Cerebellum (tissue), 4 donors: ENCODE measurements at places on chromosomes 1 and 21.
A peak's percentile ranks its signal among the peaks of the same experiment; 100 is the strongest.

DNA sequence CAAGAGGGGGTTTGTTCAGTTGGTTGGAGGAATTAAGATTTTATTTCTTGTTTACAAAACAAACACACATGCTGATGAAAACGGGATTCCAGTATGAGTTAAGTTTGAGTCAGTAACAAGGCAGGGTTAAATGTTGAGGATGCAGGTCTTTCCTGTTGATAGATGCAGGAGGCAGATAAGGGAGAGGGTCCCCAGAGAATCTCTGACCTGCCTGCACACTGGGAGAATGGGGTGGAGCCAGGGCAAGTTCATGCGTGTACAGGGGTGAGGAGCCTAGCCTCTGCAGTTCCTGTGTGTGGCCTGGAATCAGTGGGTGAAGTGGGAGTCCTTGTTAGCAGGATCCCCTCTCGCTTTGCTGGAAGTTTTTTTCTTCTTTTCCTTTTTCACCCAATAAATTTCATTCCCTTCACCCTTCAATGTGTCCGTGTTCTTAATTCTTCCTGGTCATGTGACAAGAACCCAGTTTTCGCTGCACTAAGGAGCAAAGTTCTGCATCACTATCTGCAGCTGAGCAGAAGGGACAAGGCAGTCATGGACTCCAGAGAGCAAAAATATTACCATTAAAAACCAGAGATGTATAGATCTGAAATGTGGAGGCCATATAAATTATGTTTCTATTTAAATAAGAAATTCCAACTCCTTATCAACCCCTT, 69.9 kb upstream of the MARK1 start:
- DNase-seq: no peak

GRCh38 chr1:33468531-33468930, 3.9 kb upstream of the ZSCAN20 start:
- DNase-seq: no peak

DNA sequence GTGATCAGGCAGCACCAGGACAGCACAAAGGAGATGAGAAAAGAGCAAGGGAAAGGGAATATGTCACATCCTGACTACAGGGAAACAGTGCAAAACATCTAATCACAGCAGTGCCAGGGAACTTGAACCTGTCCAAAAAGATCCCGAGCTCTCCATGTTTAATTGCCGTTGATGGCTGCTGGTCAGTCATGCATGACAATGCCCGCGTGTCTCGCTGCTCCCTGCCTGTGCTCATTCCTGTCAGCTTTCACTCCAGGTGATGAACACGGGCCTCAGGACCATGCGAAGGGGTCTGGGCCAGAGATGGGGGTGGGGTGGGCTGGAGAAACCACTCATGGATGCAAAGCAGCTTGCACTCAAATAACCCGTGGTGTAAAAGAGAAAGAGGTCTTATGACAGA, 287.0 kb downstream of the GPATCH2 start:
- DNase-seq: no peak

DNA sequence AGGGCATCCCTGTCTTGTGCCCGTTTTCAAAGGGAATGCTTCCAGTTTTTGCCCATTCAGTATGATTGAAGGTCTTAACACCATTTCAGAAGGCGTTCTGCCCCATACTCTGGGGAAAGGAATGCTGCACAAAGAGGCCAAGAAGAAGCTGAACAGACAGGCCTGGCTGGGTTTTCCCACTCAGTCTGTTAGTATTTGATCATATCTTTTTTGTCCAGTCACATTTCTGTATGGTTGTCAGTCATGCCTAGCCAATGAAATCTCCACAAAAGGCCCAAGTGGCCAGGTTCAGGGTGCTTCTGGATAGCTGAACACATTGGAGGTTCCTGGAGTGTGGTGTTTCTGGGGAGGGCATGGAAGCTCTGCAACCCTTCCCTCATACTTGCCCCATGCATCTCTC, 72.1 kb downstream of the NEK7 start:
- no peak for DNase-seq

DNA sequence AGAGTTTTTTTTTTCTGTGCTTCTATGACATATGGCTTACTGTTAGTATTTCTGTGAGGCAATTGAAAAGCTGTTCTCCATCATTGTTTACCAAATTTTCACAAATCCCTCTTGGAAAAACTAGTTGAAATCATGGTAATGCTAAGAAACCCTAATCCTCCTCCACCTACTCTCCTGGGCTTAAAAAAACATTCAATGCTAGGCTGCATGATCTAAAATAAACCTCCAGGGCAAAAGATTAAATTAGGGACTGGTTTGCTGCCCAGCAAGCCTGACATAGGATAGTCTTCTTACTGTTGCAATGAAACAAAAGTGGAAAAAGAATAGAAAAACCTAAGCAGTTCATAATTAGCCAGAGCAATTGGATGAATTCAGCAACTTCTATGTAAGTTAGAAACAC, 16.1 kb downstream of the C1orf52 start:
- DNase-seq: no peak

DNA sequence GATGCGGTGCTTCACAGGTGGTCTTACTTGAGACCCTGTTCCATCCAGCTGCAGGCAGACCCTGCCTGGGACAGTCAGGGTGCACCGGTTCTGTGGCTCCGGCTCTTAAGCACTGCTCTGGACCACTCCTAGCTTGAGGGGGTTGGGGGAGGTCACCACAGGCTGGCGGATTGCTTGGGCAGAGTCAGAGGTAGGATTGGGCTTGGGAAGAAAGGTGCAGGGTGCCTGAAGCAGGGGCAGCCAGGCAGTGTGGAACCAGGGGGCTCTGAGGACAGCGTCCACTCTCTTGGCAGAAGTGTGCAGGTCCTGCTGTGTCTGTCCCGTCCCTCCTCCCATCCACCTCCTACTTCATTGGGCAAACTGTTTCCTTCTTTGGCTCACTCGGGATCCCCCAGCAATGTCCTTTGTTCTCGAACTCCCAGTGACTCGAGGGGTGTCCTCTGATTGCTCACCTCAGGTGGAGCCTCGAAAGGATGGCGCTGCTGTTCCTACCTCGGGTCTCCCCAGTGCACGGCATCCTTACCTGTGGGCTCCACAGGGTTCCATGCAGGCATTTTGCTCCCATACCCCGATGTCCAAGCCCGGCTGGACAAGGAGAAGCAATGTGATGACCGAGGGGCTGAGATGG, 1.7 kb downstream of the PDXK start:
- DNase-seq: no peak

DNA sequence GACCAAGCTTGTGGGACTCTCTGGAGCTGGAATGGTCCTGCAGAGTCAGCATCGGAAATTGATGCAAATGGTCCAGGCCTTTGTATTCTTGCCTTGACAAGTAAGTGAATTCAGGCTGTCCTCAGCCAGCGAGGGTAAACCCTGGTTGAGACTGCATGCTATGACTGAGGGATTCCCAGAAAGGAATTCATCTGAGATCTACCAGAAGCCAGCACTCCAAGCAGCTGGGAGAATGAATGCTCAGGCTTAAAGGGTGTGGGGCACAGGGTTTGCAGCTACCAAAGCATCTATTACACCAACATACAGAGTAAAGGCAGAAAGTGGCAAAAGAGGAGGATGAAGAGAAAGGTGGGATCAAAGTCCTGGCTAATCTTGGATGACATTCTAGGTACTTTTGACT, 257.0 kb upstream of the LYPLAL1 start:
- no peak for DNase-seq

DNA sequence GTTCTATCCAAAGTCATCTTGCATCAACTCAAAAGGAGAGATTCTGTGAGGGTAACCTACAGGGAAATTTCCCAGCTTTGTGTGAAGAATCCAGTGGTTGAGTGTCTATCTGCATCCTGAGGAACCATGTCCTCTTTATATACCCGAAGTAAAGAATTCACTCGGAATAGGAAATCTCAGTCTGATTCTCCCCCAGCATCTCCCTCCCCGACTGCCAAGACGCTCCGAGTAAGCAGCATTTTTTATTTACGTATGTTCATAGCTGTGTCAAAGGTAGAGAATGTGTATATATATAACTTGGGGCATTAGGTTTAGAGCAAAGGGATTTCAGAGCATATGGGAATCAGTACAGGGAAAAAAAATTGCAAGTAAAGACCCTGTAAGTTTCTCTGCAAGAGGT, 170.2 kb downstream of the SYT2 start:
- DNase-seq: no peak

- peak; percentile 27 for DNase-seq
Observed at GRCh38 chr1:33370301-33370700, 49.4 kb upstream of the A3GALT2 start.

DNA sequence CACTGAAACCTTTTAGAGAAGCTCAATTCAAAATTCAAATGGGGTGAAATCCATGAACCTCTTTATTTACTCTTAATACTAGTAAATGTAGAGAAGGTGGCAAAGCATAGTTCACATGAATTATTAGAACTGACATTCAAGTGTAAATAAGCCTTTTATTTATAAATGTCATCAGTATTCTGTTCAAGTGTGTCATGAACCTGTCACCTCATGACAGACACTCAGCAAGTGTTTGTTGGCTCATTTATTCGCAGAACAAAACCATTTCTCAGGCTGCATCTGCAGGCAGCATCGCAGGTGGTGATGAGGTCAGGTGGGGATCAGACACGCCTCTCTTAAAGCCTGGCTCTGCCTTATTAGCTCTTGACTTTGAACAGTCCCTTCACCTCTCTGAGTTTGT, 116.6 kb downstream of the SETD4 start:
- no peak for DNase-seq

DNA sequence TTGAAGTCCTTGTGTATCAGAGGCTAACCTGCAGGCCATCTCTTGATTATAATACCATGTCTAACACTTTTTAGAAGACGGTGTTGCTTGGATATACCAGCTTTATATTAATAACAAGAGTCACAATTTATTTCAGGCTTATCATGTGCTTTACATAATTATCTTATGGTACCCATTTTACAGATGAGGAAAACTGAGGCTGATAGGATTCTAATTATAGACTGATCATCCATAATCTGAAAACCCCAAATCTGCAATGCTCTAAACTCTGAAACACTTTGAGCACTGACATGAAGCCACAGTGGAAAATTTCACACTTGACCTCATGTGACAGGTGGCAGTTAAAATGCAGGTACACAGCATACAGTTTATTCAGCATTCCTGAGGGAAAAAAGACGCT, 7.2 kb upstream of the RPL11 start:
- no peak for DNase-seq

GRCh38 chr1:226332947-226333346, 24.0 kb upstream of the LIN9 start:
- DNase-seq: no peak

DNA sequence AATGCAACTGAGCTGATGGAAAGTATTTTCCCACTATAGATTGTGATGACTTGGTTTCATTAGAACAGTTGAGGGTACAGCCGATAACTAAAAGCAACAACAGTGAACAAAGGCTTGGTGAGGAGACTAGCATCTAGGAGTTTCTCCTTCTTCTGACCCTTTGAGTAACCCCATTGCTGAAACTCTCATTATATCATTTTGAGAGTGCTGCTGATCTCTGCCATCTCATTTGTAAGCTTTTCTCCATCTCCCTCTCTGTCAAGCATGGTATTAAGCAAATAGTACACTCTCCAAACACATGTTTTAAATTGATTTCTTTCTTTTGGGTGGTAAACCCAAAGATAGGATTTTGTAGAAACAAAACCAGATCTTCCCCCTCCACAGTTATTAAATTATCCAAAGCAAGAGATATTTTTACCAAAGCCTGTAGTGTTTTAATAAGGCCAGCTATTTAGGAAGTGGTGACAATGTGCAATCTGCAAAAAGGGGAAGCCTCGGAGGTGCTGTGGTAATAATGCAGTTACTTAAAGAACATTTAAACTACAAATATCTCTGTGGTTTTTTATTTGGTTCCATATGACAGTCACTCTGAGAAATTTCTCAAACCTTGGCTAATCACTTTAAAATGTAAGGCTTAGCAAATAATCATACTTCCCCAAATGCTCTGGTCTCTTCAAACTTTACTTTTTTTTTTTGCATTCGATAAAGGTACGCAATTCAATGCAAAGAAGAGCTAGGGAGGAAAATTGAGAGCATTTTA, 287.5 kb downstream of the HLX start:
- DNase-seq: no peak

GRCh38 chr1:42746436-42747105, 6.5 kb upstream of the CLDN19 start:
- no peak for DNase-seq

DNA sequence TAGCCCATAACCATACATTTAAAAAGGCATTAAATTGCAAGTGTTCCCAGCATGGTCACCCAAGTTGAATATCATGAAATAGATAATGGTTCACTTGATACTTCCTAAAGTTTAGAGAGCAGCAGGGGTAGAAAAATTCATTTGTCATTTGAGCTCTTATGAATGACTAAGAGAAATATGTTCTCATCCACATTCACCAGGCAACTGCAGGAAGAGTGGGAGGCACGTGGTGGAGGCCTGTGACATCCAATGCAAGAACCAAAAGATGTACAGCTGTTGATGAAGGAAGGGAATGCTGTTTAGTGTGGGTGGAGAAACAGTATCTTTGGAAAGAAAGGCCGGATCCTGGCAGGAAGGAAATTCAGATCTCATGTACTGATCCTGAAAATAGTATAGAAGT, 473.1 kb downstream of the ADGRL2 start:
- DNase-seq: no peak

- no peak for DNase-seq
Observed at GRCh38 chr1:37994886-37995566, 5.2 kb upstream of the SF3A3 start.
